ENCODE measurements at places on chromosomes 12 and 14.
A peak's percentile ranks its signal among the peaks of the same experiment; 100 is the strongest.

DNA sequence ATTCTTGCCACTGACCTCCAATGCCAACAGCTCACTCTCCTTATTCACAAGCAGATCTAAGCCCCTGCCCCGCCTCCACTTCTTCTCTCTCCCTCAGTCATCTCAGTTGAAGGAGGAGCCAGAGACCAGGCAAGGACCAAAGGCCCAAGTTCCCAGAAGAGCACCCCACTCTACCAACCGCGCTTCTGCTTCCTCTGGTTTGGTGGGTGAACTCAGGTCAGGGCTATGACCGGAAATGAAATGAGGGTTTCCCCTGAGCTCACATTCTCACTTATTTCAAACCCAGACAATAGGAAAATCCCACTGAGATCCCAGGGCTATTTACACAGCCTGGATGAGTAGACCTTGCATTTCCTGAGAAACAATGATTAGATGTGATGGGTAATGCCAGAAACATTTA is 9.9 kb downstream of the DPF3 start:
- peak; percentile 44 for DNase-seq

- no peak for DNase-seq
Measured at GRCh38 chr14:102789349-102789748, 12.1 kb downstream of the TRAF3 start.

GRCh38 chr14:21087294-21088091 is 11.0 kb downstream of the ZNF219 start:
- DNase-seq, result peak; percentile 80

DNA sequence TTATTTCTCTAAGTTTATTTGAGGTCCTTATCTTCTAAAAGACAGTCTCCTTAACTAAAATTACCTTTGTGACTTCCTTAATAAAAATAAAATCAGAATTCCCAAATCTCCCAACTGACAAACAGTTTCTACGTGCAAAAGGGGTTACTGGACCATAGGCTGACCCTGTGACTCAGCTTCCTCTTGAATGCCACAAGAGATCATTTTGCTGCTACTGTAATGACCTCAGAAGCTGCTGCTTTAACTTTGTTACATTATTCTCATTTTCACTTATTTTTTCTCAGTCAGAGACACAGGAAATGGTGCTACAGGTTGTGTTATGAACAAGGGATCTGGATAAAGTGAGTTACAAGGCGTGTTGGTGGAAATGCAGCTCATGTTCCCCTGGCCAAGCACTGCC is 132.2 kb upstream of the TMTC2 start:
- DNase-seq, result peak; percentile 72

DNA sequence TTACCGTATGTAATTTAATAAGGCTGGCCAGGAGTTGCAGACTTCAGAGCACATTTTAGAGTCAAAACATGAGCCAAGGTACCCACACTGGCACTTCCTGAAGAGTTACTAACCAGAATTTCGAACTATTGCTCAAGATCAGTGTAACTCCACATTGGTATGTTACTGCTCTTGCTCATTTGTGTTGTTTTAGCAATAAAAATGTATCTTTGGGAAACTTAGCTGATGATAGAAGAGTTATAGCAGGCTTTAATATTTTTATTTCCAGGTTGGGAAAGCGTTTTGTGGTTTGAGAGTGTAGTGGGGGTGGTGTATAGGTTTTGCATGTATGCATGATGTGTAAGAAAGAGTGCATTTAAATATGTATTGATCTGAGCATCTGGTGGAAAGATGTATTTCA is 96.6 kb downstream of the SCN8A start:
- DNase-seq, result no peak

- DNase-seq, result no peak
Measured at GRCh38 chr12:109892748-109893147, 7.3 kb upstream of the TCHP start.

GRCh38 chr12:79455286-79455685 is 235.5 kb downstream of the PAWR start:
- peak; percentile 51 for DNase-seq

All from renal cortical epithelial cell (primary cell).